Retinal pigment epithelial cell (primary cell): ENCODE measurements at places on chromosomes 4 and X.

DNA sequence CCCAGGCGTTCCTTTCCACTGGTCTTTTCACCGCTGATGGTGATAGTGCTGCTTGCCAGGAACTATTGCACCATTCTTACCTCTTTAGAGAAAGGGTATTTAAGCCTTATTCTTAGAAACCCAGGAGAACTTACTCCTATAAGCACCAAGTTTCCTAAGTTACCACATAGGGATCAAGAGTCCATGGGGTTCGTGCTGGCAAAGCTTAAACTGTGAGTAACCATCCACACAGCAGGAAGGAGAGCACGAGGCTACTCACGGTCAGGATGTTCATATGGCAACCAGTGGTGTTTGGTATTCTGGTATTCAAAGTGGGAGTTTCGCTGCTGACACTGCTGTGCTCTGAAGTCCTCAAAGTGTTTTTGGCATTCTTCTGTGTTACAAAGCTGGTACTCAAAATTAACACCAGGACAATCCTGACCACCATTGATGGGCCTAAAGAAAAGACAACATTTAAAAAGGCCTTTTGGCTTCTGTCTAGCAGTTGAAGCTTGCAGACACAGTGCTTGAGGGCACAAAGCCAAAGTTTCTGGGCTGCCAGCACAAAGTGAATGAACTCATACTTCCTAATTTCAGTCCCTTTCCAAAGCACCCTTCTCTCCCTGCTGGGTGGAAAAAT, 256.9 kb downstream of the ADAMTS3 start:
- DNase-seq: peak; percentile 93

GRCh38 chrX:1323315-1323714, 13.3 kb upstream of the IL3RA start:
- no peak for DNase-seq

- no peak for DNase-seq
Observed at GRCh38 chr4:98447648-98448047, 186.5 kb downstream of the RAP1GDS1 start.

DNA sequence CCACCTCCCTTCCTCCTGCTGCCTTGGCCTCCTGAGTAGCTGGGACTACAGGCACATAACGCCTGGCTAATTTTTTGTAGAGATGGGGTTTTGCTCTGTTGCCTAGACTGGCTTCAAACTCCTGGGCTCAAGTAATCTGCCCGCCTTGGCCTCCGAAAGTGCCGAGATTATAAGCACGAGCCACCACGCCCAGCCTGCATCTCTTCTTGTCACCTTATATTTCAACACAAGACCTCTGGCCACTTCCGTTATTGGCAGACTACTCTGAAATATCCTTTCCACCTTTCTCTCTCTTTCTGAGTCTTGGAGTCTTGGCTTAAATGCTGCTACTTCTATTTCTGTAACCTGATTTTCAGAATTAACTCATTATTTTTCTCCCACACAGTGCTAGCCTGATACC, 5.6 kb downstream of the KIAA0232 start:
- no peak for DNase-seq

DNA sequence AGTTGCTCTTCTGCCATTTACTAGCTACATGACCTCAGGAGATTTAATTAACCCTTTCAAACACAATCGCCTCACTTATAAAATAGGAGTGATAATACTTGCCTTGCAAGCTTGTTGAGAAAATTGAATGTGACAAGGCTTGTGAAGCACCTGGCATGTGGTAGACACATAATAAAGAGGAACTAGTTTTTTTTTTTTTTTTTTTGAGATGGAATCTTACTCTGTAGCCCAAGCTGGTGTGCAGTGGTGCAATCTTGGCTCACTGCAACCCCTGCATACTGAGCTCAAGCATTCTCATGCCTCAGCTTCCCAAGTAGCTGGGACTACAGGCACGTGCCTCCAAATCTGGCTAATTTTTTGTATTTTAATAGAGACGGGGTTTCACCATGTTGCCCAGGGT, 73.7 kb upstream of the STIM2 start:
- DNase-seq: no peak

- DNase-seq: no peak
Observed at GRCh38 chr4:107654694-107655093, 65.3 kb downstream of the PAPSS1 start.

DNA sequence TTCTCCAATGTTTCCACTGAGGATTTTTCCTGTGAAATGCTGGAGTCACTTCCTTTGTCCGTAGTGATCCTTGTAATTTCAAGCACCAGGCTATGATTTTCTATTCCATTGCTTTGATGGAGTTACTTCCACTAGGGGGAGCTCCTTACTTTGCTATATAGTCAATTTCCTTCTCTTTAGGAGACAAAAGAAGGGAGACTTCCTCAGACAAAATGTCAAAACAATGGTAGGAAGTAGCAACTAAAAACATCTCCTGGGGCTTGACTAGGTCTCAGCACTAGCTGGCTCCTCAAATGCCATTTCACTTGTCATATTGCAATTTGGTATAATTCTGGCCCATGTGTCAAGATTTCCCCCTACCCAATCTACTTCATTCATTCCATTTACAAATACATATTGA, 24.1 kb downstream of the ZCCHC12 start:
- no peak for DNase-seq

DNA sequence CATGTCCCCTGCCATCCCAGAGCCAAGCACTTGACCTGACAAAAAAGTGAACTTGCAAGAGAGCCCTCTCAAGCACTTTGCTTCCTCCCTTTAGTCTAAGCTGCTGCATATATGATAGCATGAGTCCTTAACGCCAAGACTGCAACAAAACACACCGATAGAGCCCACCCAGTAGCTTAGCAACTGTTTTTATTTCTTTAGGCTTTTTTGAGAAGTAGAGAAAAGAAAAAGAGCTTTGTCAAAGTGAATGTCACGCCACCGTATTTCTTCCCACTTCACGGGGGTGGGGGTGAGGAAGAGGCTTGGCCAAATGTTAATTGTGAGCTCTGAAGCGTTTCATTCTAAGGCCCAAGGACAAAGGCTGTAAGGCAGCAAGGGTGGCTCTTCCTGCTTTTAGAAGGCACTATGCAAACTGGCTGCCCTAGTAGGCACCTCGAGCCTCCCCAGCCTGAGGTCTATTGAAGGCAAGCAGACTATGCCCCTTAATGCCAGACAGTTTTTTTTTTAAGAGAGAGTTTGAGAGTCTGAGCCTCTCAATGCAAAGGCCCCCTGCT, 138.6 kb downstream of the HS6ST2 start:
- DNase-seq: no peak

DNA sequence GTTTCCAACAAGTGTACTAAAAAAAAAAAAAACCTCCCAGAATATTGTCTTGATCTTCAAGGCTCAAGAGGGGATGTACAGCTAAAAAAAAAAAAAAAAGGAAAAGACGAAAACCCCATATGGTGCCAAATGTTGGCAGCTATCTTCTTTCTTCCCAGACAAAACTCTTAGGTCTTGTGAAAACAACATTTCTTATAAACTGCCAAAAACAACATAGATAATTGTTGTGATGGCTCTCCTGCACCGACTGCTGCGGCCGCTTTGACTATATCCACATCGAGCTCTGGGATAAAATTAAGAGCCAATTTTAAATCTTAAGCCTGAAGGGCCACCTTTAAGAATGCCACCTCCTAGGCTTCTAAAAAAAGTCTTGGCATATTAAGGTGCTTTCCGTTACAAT, 23.5 kb downstream of the PDGFC start:
- DNase-seq: no peak

DNA sequence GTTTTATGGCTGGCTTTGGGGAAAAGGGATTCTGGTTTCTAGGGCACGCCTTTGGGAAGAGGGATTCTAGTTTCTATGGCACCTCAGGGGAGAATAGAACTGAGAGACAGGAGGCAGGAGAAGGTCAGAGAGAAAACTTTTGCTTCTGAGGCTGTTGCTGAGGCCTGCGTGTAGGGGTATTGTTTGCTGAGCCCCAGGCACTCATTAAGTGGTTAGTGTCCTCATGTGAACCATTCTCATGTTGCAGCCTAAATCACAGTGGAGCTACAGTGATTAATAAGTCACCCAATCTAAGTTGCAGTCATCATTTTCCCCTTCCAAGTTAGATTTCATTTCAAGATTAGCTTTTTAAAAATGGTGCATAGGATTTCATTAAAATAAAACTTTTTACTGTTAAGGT, 29.0 kb downstream of the VCX3A start:
- no peak for DNase-seq

DNA sequence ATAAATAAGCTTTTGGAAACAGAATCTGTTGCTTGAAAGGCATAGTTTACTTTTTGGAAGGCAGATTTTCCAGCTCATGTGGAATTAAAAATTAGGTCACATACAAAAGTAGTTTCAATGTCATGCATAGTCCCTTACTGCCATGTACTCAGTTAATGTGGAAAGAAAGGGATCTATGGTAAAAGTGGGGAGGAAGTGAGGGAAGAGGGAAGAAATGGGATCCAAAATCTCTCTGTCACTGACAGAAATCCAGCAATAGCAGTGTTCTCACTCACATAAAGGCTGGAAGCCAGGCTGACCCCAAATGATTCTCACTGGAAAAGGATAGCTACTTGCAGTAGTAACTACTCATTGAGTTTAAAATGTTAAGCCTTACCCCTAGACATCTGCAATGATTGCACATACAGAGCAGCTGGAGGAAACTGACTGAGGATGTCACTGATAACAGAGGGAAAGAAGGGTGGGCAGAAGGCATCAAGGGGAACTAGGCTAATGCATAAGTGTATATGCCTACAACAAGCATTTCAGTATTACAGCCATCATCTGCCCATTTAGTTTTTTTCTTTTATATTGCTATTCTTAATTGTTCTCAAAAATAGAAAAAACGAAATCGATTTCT, 445.6 kb downstream of the FAT4 start:
- no peak for DNase-seq

- no peak for DNase-seq
Observed at GRCh38 chrX:110428144-110428543, 69.5 kb downstream of the RTL9 start.

DNA sequence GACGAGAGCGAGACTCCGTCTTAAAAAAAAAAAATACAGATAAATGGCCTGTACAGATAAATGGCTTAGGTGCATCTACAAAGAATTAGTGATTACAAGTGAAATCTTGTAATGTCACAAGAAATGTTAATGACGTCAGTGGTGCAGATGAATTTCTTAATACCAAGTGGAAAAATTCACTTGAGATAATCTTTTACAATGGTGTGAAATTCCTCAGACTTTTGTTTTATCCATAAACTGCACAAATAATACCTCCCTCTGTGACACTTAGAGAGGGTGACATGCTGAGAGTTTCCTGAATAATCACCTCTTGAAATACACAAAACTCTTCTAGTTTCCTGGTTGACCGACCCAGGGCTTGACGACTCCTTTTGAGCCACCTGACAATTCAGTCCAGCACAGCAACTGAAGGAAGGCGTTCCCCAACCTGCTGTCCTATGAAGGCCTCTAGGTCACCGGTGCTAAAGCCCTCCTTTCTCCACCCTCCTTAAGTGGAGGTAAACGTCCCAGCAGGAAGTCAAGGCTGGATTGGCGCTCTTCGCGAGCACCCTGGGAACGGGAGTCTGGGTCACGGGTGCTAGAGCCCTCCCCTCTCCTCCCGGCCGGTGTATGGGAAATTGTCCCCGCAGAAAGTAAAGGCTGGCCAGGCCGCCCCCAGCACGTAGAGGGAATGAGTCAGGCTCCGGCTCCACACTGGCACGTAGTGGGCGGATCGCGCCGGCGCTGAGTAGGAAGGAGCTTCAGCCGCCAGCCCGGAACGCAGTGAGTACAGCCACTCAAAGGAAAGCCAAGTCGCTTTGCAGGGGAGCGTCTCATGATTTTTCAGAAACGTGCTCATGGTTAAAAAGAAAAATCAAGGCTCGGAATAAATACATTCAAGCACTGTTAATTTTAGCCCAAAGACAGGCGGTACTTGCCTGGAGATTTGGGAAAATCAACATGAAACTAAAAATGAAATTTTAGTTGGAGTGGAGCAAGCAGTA, at the start of gene TMEM144:
Gene TMEM144 (plus strand): TSS at position 662 of the 983 bp plus-strand sequence. CDS start 2,182 bp downstream, outside the sequence.
- peak; percentile 91 for DNase-seq

DNA sequence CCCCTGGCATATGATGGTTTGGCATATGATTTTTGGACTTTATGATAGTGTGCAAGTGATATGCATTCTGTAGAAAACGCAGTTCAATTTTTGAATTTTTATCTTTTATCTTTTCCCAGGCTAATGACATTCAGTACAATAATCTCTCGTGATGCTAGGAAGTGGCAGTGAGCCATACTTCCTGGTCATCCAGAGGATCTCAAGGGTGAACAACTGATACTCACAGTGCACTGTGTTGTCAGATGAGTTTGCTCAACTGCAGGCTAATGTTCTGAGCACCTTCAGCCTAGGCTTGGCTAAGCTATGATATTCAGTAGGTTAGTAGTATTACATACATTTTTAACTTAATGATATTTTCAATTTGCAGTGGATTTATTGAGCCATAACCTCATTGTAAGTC, 405.3 kb downstream of the PCDH7 start:
- DNase-seq: no peak

GRCh38 chr4:11480683-11481082, 52.0 kb upstream of the HS3ST1 start:
- DNase-seq: no peak

- DNase-seq: no peak
Observed at GRCh38 chr4:23117826-23118225, 425.1 kb downstream of the GBA3 start.

GRCh38 chr4:41177016-41177415, 37.3 kb downstream of the APBB2 start:
- DNase-seq: no peak

- DNase-seq: peak; percentile 37
Observed at GRCh38 chr4:174505892-174506291, 16.4 kb downstream of the HPGD start.

DNA sequence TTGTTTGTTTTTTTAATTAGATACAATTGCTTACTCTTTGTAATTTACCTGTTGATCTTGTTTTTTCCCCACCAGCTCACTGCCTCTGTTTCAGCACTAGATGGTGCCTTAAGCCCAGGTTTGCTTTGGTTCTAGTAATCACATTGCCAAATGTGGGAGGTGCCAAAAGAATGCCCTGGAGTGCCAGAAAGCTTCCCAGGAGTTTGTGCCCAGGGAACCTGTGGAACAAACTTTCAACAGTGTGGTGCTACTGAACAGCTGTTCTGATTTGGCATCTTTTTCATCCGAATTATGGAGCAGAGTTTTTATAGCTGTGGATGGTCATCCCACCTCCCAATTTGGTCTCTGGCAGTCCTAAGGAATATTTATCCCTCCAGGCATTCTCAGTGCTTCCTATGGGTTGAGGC, 1000.7 kb downstream of the STIM2 start:
- DNase-seq: peak; percentile 26

DNA sequence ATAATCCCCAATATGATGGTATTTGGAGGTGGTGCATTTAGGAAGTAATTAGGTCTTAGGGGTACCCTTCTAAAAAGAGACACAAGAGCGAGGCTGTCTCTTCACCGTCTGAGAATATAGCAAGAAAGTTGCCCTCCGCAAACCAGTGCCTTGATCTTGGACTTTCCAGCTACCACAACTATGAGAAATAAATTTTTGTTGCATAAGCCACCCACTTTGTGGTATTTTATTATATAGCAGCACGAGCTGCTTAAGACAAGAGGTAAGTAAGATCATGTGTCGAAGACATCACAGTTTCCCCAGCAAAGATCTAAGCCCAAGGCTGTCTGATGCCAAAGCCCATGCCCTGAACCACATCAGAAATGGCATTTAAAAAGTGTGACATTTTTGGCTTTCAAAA, 9.6 kb upstream of the EXOSC9 start:
- no peak for DNase-seq
